ENCODE measurements at places on chromosomes 3 and 15.

DNA sequence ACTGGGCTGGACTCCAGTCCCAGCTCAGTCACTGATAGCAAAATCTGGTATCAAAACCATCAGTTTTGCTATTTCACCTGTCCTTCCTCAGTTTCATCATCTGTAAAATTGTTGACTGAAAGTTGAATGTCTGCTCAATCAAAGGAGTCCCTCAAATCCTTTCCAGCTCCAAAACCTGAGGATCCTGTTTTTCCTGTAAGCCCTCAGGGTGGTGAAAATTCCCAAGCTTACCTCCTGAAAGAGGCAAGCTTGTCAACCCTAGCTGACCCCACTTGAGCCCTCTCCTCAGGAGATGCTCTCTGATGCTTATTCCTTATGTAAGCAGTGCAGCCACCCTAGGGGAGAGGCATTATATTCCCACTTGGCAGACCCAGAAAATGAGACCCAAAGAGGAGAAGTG is 82.6 kb downstream of the HMG20A start:
- DNase-seq = no peak

- DNase-seq = no peak
Measured at GRCh38 chr15:73571346-73571745, 61.8 kb downstream of the NPTN start.

- no peak for DNase-seq
Measured at GRCh38 chr15:67037694-67038093, 27.7 kb upstream of the SMAD3 start.

- no peak for DNase-seq
Measured at GRCh38 chr3:117922039-117922438, 1112.6 kb downstream of the IGSF11 start.

DNA sequence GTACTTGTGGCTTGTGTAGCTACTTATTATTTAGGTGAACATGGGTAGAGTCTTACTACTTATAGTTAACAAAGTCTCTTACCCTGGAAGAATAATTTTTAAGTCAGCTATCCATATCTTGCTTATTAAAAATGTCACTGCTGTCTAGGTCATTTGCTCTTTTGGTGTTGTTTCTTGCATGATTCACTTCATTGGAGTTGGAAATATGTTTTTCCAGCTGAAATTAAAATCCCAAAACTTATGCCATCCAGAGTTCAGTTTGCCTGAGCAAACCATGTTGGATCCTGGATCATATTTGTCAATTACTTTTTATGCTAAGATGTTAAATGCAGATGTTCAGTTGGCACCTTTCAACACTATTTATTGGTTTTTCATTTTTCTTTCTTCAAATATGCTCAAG is 421.0 kb upstream of the RBMS3 start:
- no peak for DNase-seq

- DNase-seq = no peak
Measured at GRCh38 chr15:91118817-91119590, 18.9 kb downstream of the SV2B start.

DNA sequence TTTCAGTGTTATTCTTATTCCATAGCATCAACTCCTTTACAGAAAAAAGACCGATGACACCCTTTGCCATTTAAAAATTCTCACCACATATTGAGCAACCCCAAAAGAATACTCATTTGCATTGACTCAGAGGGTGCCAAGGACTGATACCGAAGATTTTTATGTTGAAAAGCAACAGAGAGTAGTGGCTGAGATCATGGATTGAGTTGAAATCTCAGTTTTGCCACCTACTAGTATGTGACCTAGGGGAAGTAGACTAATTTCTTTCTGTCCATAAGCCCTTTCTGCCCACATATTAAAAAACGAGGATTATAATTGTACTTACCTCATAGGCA is 313.9 kb upstream of the SATB1 start:
- DNase-seq = no peak

GRCh38 chr3:5717254-5717653 is 529.7 kb downstream of the EDEM1 start:
- no peak for DNase-seq

- DNase-seq = no peak
Measured at GRCh38 chr3:60365360-60365759, 885.9 kb downstream of the FHIT start.

DNA sequence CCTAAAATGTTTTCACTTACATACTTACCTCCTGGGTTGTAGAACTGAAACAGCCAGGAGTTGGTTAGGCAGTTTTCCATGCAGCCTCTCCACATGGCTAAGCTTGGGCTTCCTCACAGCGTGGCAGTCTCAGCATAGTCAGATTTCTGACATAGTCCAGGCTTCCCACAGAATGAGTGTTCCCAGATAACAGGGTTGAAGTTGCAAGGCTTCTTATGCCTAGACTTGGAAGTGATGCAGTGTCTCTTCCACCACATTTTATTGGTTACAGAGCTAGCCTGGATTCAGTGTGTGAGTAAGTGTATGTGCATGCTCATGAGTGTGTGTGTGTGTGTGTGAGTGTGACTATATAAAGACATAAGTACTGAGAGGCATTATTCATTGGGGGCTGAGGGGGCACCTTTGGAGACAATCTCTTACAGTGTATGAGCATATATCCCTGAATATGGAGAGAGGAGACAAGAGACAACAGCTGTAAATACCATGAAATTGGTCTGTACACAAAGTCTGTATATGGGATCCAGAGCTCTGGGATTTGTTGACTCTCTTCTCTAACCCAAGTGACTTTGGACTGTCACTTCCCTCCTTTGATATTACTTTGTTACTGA is 78.1 kb downstream of the ZNF621 start:
- no peak for DNase-seq

GRCh38 chr3:169227911-169228310 is 435.6 kb downstream of the MECOM start:
- no peak for DNase-seq

- DNase-seq = no peak
Measured at GRCh38 chr3:118968640-118969039, 66.0 kb downstream of the IGSF11 start.

- no peak for DNase-seq
Measured at GRCh38 chr3:126308394-126309125, 48.6 kb downstream of the KLF15 start.
